ENCODE measurements at places on chromosomes 13 and 19. TPM values are rescaled to one million over a fixed set of nuclear protein-coding genes. Genes with fewer than 3 reads are reported as not detected.

PRX gene
- total RNA-seq, result 6.3 TPM

GRCh38 chr19:53910170-53910518 lies 1.1 kb downstream of the CACNG7 start:
- DNase-seq, result no peak

GRCh38 chr13:93227280-93227877 lies 772 bp downstream of the GPC6 start:
- DNase-seq, result peak; percentile 59

GRCh38 chr19:31326329-31327028 lies 22.8 kb downstream of the TSHZ3 start:
- DNase-seq, result no peak
